ENCODE measurements at places on chromosomes 16 and 17.
A peak's percentile ranks its signal among the peaks of the same experiment; 100 is the strongest.

DNA sequence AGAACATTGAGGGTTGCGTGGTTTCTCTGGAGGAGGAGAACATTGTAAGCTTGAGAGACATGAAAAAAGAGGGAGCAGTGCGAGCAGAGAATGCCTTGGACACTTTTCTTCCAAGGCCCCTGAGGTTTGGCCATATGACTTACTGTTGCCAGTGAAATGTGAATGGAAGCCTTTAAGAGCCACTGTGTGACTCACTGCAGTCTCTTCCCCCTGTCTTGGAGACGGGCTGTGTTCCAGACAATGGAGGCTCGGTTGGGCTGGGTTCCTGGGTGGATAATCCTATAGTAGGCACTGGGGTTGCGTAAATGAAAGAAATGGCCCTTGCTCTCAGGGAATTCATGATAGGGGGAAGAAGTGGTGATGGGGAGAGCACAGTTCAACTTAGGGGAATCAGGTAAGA lies 75.5 kb downstream of the SHISA9 start:
- DNase-seq: no peak
- H3K27me3 ChIP-seq: no peaks in the 10 kb centered on the region
- no peak overlapping the region for H3K4me3 ChIP-seq
- H3K36me3 ChIP-seq: no peaks in the 10 kb centered on the region
- no peaks in the 10 kb centered on the region for H3K4me1 ChIP-seq

DNA sequence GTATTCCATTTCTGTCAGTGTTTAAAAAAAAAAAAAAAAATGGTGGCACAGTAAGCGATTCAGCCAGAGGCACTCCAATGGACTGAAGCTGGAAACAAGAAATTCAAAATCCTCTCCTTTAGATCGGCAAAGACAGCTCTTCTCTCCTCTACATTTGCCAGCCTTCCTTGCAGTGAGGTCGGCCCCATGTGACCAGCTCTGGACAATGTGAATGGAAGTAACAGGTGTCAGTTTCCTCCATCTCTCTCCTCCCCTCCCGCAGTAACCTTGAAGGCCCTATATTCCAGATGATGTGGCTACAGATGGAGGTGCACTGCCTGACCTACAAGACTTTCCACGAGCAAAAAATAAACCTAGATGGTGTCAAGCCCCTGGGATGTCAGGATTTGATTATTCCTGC lies 15.0 kb downstream of the CUEDC1 start:
- peaks cover 1% of the 10 kb centered on the region for H3K4me1 ChIP-seq
- DNase-seq: no peak
- peaks cover 4% of the 10 kb centered on the region for H3K36me3 ChIP-seq
- H3K27ac ChIP-seq: peak overlapping the region; percentile 52
- H3K27me3 ChIP-seq: peaks cover 4% of the 10 kb centered on the region
- no peak overlapping the region for H3K4me3 ChIP-seq

DNA sequence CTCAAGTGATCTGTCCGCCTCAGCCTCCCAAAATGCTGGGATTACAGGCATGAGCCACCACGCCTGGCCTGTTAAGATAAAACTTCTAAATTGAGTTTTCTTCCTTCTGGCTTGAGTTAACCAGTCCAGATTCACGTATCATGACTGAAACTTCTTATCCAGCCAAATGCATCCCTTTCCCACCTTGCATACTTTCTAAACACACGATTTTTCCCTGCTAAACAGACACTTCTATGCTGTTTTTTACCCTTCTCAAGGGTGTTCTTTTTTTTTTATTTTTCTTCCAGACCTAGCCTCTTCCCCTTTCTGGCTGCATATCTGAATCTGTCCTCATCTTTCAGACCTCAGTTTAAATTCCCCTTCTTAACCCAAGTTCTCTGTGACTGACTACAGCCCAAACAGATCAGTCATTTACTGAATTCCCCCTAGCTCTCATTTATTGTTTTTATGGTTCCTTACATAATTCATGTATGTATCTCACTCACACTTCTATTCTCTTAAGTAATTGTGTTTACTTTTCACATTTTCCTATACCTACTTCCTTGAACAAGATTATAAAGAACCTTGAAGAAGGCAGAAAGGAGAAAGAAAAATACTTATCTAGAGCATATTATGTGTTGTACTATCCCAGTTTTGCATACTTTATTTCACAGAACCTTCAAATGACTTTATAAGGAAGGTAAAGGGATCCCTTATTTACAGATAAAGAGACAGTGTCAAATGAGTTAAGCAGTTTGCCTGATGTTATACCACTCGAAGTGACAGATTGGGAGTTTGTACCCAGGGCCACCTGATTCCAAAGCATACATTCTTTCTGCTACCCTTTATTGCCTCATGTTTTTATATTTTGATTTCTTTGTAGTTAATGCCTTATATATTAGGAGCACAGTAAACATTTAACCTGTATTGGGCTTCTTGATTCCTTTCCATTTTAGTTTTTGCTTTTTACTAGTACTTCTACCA lies 5.2 kb downstream of the EVI2B start:
- H3K4me1 ChIP-seq: peaks cover 10% of the 10 kb centered on the region
- DNase-seq: no peak
- H3K4me3 ChIP-seq: no peak overlapping the region
- H3K36me3 ChIP-seq: peaks cover 12% of the 10 kb centered on the region
- peaks cover 1% of the 10 kb centered on the region for H3K27me3 ChIP-seq

DNA sequence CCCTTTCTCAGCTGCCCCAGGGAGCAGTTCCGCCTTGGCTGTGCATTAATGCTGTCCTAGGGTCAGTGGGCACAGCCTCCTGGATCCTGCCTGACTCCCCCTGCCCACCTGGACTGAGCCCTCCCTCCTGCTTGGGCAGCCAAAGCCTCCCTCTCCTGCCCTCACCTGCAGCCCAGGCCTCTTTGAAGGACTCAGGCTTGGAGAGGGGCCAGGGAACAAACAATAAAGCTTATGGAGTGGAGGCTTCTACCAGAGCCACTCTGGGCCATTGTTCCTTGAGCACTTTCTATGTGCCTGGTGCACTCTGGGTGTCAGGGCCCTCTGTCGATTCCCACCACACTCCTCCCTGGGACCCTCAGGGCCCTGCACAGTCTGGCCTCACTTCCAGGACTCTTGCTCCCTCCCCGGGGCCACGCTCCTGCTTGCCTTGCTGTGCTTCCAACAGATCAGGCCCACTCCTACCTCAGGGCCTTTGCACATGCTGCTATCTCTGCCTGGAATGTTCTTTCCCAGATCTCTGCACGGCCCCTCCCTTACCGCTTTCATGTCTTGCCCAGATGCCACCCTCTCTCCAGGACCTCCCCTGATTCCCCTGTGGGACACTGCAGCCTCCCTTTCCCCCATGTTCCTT lies 5.0 kb downstream of the KCNJ12 start:
- H3K27me3 ChIP-seq: peaks cover 7% of the 10 kb centered on the region
- no peak for DNase-seq
- H3K4me1 ChIP-seq: no peaks in the 10 kb centered on the region
- H3K36me3 ChIP-seq: no peaks in the 10 kb centered on the region

GRCh38 chr17:70157151-70157550 lies 12.2 kb upstream of the KCNJ2 start:
- peaks cover 15% of the 10 kb centered on the region for H3K4me1 ChIP-seq
- no peak overlapping the region for H3K4me3 ChIP-seq
- no peak overlapping the region for H3K27ac ChIP-seq
- no peak for DNase-seq
- no peaks in the 10 kb centered on the region for H3K27me3 ChIP-seq
- no peaks in the 10 kb centered on the region for H3K36me3 ChIP-seq

DNA sequence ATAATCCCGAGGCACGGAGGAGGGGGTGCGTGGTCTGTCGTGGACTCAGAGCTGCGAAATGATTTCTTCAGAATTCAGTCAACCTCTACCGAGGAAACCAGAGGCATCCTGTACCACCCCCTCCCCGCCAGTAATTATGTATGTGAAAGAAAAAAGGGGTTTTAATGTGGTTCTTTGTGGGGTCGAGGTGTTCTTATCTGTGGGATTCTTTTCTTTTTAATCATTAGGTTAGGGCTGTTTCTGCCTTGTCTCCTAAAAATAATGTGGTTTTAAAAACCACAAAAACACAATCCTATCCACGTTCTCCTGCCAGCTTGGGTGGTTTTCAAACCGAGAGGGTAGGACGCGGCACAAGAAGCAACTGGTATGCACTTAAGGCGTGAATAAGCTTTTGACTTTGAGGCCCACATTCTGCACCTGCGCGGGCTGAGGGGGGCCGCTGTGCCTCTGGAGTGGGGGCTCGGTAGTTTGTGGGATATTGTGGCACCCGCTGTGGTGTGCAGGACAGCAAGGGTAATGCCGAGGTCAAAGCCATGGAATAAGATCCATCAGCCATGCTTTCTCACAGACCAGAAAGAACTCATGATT lies 1.0 kb downstream of the SLC47A1 start:
- no peak for DNase-seq
- H3K27ac ChIP-seq: no peak overlapping the region
- H3K4me3 ChIP-seq: peak overlapping the region; percentile 62
- no peaks in the 10 kb centered on the region for H3K36me3 ChIP-seq
- H3K27me3 ChIP-seq: peaks cover 18% of the 10 kb centered on the region

DNA sequence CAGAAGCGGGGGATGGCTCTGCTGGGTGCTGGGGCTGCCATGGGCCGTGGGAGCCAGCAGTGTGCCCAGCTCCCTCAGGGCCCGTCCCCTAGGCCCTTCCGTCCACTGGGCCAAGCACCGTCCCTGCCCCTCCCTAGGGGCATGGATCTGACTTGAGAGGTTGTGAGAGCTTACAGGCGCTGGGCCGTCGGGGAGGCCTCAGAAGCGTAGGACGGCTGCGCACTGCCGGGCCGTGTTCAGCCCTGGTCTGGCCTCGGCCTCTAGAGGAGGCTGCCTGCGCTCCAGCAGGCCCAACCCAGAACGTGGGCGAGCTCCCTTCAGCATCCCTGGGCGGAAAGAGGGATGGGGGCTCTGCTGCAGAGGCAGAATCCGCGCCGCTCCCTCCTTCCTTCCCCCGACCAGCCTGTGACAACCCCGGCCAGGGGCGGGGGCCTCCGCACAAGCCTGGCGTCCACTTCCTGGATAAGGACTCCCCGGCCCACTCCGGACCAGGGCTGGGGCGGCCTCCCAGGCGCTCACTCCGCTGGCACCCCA lies 685 bp upstream of the MPG start:
- no peak overlapping the region for H3K27ac ChIP-seq
- peaks cover 8% of the 10 kb centered on the region for H3K27me3 ChIP-seq
- DNase-seq: peak; percentile 61
- H3K4me1 ChIP-seq: peaks cover 20% of the 10 kb centered on the region

- H3K27me3 ChIP-seq: peaks cover 5% of the 10 kb centered on the region
- no peak for DNase-seq
- H3K27ac ChIP-seq: no peak overlapping the region
- no peaks in the 10 kb centered on the region for H3K36me3 ChIP-seq
- peaks cover 4% of the 10 kb centered on the region for H3K4me1 ChIP-seq
Observed at GRCh38 chr16:50603206-50604064, 55.2 kb downstream of the NKD1 start.

- peak; percentile 76 for DNase-seq
- H3K27ac ChIP-seq: no peak overlapping the region
- peaks cover 13% of the 10 kb centered on the region for H3K4me1 ChIP-seq
- no peak overlapping the region for H3K4me3 ChIP-seq
Observed at GRCh38 chr17:49227436-49228261, 2.9 kb downstream of the PHOSPHO1 start.

DNA sequence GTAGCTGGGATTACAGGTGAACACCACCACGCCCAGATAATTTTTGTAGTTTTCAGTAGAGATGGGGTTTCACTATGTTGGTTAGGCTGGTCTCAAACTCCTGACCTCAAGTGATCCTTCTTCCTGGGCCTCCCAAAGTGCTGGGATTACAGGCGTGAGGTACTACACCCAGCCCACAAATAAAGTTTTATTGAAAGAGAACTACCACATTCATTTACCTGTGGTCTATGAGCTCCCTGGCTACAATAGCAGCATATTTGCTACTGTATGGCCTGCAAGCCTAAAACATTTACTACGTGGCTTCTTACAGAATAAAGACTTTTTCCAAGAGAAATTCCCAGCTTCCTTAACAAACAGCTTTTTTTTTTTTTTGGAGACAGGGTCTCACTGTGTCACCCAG lies 3.4 kb downstream of the METTL9 start:
- H3K27ac ChIP-seq: no peak overlapping the region
- H3K4me3 ChIP-seq: no peak overlapping the region
- H3K4me1 ChIP-seq: peaks cover 40% of the 10 kb centered on the region
- H3K36me3 ChIP-seq: no peaks in the 10 kb centered on the region
- no peak for DNase-seq

GRCh38 chr17:54971901-54972300 lies 3.3 kb downstream of the STXBP4 start:
- no peak overlapping the region for H3K4me3 ChIP-seq
- no peaks in the 10 kb centered on the region for H3K27me3 ChIP-seq
- H3K4me1 ChIP-seq: peaks cover 3% of the 10 kb centered on the region
- no peak for DNase-seq
- H3K27ac ChIP-seq: no peak overlapping the region

DNA sequence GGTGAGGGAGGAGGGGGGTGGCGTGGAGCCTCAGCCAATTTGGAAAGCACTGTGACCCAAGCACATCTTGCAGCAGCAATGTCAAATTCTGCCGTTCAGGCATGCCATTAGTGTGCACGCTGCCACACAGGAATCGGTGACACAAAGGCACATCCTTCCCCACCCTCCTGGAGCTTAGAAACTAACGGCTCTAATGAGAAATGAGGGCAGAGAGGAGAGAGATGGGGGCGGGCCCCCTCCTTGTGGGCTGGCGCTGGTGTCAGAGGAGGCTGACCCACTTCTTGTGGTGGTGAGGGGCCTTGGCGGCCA lies 94.8 kb downstream of the RTN4RL1 start:
- H3K27ac ChIP-seq: no peak overlapping the region
- no peaks in the 10 kb centered on the region for H3K36me3 ChIP-seq
- DNase-seq: no peak
- no peak overlapping the region for H3K4me3 ChIP-seq
- no peaks in the 10 kb centered on the region for H3K4me1 ChIP-seq

GRCh38 chr17:17492571-17492970 lies 3.6 kb downstream of the RASD1 start:
- H3K4me1 ChIP-seq: peaks cover 9% of the 10 kb centered on the region
- DNase-seq: no peak
- H3K27ac ChIP-seq: no peak overlapping the region
- peaks cover 16% of the 10 kb centered on the region for H3K36me3 ChIP-seq

DNA sequence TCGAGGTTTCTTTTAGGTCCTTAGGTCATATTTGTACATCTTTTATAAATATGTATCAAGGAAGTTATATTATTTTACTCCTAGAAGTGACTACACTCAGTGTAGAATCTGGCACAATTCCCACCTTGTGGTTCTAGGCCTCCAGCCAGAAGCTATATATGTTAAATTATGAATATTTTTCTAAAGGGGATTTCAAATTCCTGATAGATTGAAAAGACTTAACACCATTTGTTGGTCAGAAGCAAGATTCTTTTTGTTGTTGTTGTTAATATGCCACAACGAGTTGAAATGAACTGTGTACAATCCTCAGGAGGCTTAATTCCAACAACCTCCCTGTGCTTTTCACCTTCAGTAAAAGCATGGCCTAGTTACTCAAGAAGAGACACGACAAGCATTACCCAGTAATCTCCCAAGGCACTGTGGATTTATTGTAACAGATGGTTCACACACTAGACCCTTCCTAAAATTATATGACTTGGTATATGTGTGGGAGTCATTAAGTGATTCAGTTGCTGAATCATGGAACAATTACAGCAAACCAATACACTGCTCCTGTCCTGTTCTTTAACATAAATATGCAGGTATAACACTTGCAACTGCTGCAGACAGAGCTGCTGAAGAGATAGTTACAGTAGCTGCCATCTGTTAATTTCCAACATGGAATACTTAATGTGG lies 964.4 kb upstream of the GOT2 start:
- no peak for DNase-seq
- H3K27me3 ChIP-seq: no peaks in the 10 kb centered on the region
- no peak overlapping the region for H3K27ac ChIP-seq
- H3K4me1 ChIP-seq: no peaks in the 10 kb centered on the region
- no peaks in the 10 kb centered on the region for H3K36me3 ChIP-seq
- H3K4me3 ChIP-seq: no peak overlapping the region

GRCh38 chr17:40451420-40451819 lies 8.2 kb downstream of the IGFBP4 start:
- H3K27ac ChIP-seq: no peak overlapping the region
- peak overlapping the region; percentile 69 for H3K4me3 ChIP-seq
- peaks cover 51% of the 10 kb centered on the region for H3K36me3 ChIP-seq
- peaks cover 2% of the 10 kb centered on the region for H3K27me3 ChIP-seq
- peaks cover 72% of the 10 kb centered on the region for H3K4me1 ChIP-seq
